ENCODE measurements at places on chromosomes 4 and X.

- DNase-seq = no peak
Measured at GRCh38 chr4:102599455-102599854, 98.3 kb downstream of the NFKB1 start.

- DNase-seq = no peak
Measured at GRCh38 chr4:41436419-41436818, 101.5 kb upstream of the LIMCH1 start.

- DNase-seq = no peak
Measured at GRCh38 chr4:76373919-76374552, 46.9 kb downstream of the CCDC158 start.

DNA sequence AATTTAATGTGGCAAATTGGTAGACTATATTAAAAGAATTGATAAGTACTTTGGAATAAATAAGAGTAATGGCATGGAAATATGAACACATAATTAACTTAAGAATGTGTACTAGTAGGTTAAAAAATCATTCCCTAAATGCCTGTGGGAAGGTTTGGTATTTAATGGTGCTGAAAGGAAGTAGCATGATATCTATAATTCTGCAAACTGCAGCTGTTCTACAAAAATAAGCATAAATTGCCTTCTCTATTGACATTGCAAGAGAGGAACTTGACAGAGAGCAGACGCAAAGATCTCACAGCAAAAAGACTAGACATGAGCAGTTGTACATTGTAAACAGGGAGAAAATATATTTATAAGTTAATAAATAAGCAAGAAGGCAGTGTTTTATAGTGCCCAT lies 752.5 kb upstream of the PCDH10 start:
- DNase-seq = no peak

DNA sequence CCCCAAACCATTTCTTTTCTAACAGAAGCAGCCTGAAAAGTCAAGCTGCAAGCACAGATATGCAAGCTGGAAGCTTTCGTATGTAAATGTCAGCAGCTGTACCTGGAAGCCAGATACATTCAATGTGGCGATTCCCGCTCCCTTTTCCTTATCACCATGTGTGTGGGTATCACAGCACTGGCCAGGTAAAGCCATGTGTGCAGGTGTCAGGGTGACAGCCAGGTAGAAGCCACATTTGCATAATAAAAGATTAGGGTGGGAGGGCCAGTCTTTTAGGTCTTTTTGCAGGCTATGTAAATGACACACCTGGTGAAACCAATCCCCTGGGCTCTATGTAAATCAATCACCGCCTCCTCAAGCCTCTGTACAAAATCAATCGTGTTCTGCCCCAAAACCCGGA lies 50.1 kb downstream of the RXFP1 start:
- no peak for DNase-seq
